Activated CD4-positive, alpha-beta T cell treated with anti-CD3 and anti-CD28 coated beads, Interleukin-2, Interleukin-4, amounts not matched to agents 100 ng/mL and 50 ng/mL, durations not matched to agents 16 hours and 8 hours (primary cell): ENCODE measurements at places on chromosomes 4 and X.

DNA sequence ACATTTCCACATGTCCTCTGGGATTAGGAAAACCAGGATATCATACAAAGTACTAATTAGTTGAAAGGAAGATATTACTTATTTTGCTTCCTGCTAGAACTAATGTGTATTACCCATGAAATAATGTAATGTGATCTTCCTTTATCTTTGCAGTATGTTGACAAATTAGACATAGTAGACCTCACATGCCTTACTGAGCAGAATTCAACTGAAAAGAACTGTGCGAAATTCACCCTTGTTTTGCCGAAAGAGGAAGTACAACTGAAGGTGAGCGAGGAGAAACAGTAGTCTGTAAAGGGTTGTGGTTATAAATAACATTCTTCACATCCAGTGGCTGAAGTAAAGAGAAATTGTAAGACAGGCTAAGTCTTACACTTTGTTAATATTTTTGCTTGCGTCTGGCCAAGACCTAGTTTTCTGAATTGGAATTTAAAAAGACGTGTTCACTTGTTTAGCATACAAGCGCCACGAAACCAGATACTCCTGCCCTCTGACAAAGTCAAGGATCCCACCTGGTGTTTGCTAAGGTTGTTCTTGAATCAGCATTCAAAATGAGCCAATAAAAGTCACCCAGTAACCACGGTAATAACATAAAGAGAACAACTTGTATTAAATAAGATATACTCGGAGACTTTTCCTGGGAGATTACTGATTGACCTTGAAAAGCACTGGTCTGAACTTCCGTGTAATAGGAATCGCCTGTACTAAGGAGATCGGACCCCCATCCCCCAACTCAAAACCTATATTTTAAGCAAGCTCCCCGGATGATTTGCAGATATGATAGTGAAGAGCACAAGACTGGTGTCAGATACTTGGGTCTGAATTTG is 16.9 kb downstream of the STAP1 start:
- DNase-seq, result no peak

DNA sequence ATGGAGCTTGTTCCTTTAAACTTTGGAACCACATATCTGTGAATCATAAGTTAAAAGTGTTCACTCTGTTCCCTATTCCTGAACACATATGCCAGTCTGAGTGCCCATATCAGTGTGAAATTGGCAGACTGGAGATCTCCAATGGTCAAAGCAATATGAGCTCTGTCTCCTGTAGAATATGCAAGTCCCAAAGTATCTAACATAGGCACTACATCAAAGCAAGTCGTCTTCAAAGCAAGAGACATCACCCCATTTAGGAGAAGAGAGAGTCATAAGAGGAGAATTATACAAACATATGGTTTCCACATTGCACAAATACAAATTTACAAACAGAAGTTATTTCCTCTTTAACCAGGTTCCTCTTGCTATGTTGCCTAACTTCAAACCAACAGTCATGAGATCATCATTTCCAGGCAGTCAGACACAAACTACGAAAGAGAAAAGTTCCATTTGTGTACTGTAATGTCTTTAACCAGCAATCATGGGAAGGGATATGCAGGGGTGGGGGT is 9.9 kb upstream of the GK start:
- peak; percentile 38 for DNase-seq

- no peak for DNase-seq
These were observed 43.2 kb upstream of the IGSF1 start for GRCh38 chrX:131332331-131332730.

GRCh38 chr4:126242679-126243390 is 928.1 kb downstream of the FAT4 start:
- no peak for DNase-seq

DNA sequence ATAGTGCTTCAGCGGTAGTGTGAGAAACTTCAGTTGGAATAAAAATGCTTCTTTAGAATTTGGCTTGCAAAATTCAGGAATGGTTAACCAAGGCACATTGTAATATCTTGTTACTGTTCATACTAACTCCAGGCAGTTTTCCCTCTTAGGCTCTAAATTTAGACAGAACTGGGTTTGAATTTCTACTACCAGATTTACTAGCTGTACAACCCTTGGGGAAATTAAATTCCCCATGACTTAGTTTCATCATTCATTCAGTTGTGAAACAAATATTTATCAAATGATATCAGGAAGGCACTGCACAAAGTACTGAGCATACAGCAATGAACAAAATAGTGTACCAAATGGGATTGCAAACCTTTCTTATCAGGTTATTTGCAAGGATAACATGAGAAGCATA is 135.0 kb upstream of the IL15 start:
- no peak for DNase-seq

- no peak for DNase-seq
These were observed 20.4 kb upstream of the UBA6 start for GRCh38 chr4:67721315-67721769.

DNA sequence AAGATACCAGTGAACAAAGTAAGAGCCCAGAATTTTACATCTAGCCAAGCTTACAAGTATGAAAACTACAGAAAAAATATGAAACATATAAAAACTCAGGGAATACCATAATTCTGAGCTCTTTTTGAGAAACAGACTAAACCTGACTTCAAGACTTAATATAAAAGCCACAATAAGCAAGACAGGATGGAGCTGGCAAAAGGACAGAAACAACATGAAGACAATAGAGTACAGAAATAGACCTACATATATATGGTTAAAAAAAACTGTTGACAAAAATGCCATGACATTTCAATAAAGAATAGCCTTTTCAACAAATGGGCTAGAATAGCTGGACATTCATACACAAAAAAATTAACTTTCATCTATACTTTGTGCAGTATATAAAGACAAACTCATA is 49.4 kb downstream of the UBA6 start:
- DNase-seq, result no peak

DNA sequence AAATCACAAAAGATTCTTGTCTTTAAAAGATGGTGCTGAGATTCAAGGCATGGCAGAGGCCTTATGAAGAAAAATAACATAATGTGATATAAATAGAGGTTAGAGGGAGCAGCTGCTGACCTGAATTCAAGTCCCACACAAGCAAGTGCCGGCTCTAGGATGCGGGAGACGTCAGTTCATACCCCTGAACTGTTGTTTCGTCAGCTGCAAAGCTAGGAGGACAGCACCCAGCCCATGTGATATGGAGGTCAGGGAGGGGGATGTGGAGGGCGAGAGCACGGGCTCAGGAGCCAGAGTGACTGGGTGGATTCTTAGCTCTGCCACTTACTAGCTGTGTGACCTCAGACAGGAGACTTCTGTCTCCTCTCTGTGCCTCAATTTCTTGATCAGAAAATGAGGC is 77.9 kb downstream of the JAKMIP1 start:
- no peak for DNase-seq

DNA sequence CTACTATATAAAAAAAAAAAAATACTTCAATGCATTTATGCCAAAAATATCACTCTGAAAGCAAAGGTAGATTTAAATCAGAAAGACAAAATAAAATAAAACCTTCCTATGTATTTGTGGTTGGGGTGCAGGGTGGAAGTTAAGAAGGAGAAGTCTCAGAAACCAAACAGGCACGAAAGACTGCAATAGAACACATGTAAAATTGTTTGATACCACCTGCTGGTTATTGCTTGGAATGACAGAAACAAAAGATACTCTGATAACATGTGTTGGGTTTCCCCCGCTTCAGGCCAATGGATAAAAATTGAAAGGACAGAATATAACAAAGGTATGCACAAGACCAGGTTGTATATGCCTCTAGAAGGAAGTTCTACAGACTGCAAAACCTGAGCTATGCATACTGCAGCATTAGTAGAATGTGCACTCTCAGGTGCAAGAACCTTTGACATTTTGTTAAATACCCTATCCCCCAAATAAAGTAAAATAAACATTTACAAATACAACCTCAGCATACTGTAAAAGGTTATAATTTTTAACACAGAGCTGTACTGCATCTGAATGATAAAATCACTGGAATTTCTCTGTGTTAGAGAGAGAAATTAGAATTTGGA is 118.8 kb downstream of the GABRA2 start:
- DNase-seq, result peak; percentile 13

DNA sequence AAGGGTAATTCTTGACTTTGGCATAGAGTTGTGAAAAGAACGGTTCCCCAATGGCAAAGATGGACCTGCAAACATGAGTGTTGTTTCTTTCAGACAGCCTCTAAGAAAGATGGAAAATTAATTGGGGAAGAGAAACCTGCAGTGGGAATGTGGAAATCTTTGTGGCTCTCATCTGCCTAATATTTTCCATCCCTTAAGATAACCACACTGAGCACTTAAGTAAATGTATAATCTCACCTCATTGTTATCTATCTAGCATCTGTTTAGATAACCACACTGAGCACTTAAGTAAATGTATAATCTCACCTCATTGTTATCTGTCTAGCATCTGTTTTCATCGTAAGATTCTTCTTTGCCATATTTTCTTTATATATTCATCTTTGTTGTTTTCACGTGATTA is 149.3 kb downstream of the NWD2 start:
- no peak for DNase-seq

DNA sequence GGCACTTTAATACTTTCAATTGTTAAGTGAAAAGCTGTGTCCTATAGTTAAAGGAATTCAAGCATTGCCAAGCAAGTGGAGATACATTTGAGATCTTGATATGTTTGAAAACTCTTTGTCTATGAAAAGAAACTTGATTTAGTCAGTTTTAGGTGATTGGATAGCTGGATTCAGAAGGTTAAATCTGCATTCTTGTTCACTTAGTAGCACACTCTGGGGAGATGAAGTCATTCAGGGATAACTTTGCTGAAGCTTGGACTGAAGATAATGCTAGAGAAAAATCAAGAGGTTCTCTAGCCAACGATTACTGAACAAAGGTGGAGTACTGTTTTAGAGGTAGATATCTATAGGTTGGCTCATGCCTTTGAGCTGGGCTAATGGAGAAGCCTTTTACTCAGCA is 90.6 kb downstream of the DCAF8L2 start:
- DNase-seq, result no peak

DNA sequence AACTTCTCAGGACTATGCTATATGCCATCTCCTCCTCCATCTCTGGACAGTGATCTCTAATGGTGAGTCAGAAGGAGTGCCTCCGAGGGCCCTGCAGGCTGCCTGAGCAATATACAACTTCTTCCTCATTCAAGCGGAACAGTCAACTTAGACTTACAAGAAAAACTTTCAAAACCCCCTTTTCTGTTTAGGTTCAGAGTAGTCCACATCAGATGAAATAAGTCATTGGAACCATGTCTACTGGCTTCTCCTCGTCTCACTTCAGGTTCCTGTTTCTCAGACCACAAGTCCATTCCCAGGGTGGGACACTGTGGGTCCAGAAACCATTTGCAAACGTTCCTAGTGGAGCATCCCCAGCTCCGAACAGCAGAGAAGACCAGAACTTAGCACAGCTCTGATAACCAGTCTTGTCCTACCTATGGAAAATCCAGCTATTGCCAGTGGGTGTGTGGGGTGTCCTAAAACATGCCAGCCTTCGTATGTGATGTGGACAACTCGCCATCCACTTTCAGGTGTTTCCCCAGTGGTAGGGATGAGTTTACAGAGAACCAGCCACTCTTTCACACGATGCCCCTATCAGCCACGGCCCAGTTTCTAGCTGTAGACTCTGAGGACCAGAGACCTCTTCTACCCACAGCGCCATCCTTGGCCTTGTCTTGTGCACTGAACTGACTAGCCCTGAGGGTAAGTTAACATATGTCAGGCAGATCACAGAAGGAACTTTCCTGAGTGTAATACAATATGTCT is 32.7 kb upstream of the NKRF start:
- no peak for DNase-seq

GRCh38 chr4:146283758-146284651 is 69.7 kb downstream of the REELD1 start:
- no peak for DNase-seq

- DNase-seq, result no peak
These were observed 131.1 kb downstream of the HS3ST1 start for GRCh38 chr4:11297627-11298026.

- DNase-seq, result no peak
These were observed 24.4 kb downstream of the TNIP3 start for GRCh38 chr4:121139533-121140222.

- DNase-seq, result no peak
These were observed 51.1 kb downstream of the RAI2 start for GRCh38 chrX:17809984-17810383.

GRCh38 chr4:158253350-158253980 is 43.2 kb downstream of the TMEM144 start:
- peak; percentile 56 for DNase-seq

GRCh38 chr4:18110099-18110498 is 88.5 kb upstream of the LCORL start:
- DNase-seq, result no peak

DNA sequence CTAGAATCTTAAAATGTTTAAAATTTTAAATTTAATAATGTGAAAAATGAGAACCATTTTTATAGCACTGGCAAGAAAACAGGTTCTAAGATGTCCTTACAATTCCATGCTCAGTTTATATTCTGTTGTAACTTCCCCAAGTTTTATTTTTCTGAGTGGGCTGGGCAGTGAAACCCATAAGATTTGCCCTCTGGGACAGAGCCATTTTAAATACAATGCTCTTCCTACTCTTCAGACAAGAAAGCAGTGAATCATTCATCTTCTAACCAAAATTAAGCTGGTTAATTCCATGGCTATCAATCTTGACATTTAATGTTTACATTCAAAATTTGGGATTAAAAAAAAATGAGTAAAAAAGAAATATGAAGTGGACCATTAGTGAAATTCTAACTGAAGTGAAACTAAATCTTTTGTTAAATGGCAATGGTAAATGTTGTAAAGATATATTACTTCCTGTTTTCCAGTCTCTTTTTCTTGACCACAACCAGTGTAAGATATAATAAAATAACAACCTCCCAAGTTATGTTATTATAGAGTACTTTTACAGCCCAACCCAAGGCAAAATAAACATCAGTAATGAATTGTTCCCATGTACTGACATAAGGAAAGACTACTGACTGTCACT is 37.2 kb upstream of the PTPN13 start:
- DNase-seq, result no peak

GRCh38 chrX:15882704-15883539 is 28.3 kb upstream of the AP1S2 start:
- DNase-seq, result peak; percentile 2

- DNase-seq, result no peak
These were observed 735.1 kb upstream of the DIAPH2 start for GRCh38 chrX:95949588-95949987.

DNA sequence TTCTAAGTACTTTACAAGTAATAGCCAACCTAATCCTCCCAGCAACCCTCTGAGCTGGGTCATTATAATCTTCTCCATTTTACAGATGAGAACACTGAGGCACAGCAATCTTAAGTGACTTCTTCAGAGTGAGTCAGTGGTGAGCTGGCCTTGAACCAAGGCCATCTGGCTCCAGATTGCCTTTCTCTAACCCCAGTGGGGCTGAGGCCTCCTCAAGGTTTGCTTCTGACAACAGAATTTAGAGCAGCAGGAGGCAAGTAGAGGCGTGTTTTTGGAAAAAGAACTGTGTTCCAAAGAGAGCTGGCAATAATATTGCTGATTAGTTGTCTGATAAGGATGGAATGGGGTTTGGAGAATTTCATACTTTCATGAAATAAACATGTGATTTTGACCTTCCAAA is 41.2 kb downstream of the PIR start:
- no peak for DNase-seq

GRCh38 chr4:141713771-141714445 is 77.5 kb downstream of the IL15 start:
- no peak for DNase-seq

GRCh38 chrX:48683411-48683982 is at the start of gene WAS:
Gene WAS (plus strand): TSS chrX:48683799. CDS start chrX:48683854, 55 bp downstream.
- DNase-seq, result peak; percentile 68

- no peak for DNase-seq
These were observed 332.7 kb downstream of the UNC5C start for GRCh38 chr4:95215991-95216605.
